ENCODE measurements at places on chromosomes 4 and X.
A peak's percentile ranks its signal among the peaks of the same experiment; 100 is the strongest.

- no peak for DNase-seq
Observed at GRCh38 chr4:37812713-37813112, 13.8 kb upstream of the PGM2 start.

- no peak for DNase-seq
Observed at GRCh38 chr4:12403175-12403574, 974.5 kb upstream of the HS3ST1 start.

- DNase-seq: peak; percentile 91
Observed at GRCh38 chr4:82428969-82429727, 1.1 kb downstream of the HNRNPDL start.

DNA sequence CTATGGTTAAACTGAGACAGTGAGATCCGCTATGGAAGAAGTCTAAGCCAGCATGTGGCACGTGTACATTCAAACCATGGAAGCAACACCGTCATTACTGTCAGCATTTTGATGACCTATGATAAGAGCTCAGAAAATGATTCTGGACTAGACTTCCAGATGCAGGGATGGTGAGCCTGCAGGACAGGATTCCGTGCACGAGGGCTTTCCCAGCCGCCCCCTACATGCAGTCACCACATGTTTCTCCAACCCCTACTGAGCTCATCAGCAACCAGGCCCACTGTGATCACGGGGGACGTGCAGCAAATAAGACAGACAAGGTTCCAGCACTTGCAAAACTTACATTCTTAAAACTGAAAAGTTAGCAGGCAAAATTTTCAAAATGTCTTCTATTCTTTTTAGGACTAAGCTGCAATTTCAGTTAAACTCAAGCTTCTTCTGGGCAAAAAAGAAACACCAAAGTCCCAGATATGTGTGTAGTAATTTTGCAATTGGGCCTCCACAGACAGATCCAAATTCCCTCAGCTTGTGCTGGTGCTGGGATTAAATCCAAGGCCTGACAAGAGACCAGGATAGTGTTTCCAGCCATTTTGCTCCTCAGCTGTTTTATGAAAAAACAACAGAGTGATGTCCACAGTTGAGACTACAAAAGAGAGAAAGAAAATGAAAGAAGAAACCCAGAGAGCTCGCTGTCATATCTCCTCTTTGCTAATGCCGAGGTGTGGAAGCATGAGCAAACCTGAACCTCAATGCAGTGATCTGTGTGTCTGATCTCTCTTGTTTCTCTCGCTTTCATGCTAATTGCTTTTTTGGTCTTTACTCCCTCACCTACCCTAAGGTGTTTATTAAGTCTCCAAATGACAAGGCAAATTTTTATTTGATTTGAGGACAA is 118.2 kb downstream of the AFAP1 start:
- DNase-seq: no peak

GRCh38 chr4:87224141-87224923 is 3.9 kb upstream of the KLHL8 start:
- DNase-seq: peak; percentile 53

DNA sequence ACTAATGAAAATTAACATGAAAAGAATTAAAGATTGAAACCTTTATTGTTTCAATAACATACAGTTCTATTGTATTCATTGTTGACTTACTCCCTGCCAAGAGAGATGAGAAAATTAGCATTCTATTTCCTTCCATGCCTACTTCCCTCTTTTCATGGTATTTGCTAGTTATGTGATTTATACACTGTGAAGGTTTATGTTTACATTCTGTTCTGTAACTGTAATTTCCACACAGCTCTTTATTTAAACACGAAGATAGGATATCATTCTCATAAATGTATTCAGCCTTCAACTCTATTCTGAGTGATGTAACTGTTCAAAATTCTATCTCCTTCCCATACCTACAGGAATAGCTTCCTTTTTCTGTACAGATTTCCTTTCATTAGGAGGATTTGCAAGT is 6.6 kb downstream of the CCDC110 start:
- DNase-seq: no peak

- DNase-seq: no peak
Observed at GRCh38 chrX:134174859-134175258, 62.1 kb upstream of the CCDC160 start.

GRCh38 chr4:139458999-139459398 is 5.1 kb downstream of the RAB33B start:
- DNase-seq: no peak

- no peak for DNase-seq
Observed at GRCh38 chrX:24487571-24487970, 22.5 kb downstream of the PDK3 start.

DNA sequence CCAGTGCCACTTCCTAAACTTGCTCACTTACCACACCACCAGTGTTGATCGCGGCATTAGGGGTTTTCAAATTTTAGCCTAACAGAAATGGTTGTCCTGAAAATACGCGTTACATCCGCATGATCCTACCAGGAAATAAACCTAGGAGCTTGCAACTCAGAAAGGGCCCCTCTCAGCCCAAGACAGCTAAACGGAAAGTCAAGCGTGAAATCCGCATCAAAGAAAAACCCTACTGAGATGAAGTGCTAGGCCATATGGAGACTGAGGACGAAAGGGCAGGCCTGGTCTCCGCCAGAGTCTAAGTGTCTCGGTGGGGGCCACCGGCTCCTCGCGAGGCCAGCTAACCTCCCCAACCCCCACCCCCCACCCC is 626 bp downstream of the YTHDC1 start:
- DNase-seq: peak; percentile 41

DNA sequence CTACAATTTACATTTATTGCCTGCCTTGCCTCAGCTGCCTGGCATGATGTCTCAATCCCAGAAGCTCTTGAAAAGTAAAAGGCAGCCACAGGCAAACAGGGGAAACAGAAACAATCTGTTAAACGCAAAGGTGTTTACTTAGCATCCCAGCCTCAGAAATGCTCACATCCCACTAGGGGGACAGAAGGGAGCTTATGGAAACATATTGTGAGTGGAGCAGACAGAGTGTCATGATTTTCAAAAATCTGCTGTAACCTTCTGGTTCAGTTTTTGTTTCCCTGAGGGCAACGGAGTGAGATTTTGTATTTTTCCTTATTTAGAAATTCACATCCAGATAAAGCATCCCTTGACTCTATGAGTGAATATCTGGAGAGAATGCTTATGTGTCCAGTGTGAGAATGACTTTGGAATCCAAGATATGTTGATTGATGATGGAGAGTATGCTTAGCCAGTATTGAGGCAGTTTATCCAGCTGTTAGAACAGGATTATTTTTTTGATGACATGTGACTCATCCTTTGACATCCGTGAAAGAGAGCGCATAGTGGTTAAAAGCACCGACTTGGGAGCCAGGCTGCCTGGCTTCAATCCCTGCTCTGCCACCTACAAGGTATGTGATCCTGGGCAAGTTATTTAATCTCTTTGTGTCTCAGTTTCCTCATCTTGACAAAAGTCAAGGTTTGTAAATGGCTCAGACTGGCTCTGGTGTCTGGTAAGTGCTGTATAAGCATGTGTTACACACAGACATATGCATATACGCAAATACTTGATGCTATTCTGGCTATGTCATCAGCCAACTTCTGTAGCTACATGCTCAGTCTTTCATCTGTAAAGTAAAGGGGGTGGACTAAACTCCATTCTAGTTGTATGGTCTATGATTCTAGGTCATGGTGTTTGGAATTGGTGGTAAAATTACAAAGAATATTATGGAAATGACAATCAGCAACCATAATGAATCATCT is 381.2 kb downstream of the RAPGEF2 start:
- DNase-seq: no peak

GRCh38 chrX:52507331-52507730 is 9.5 kb downstream of the XAGE1B start:
- DNase-seq: no peak

- DNase-seq: no peak
Observed at GRCh38 chrX:41108007-41108406, 22.8 kb downstream of the USP9X start.

DNA sequence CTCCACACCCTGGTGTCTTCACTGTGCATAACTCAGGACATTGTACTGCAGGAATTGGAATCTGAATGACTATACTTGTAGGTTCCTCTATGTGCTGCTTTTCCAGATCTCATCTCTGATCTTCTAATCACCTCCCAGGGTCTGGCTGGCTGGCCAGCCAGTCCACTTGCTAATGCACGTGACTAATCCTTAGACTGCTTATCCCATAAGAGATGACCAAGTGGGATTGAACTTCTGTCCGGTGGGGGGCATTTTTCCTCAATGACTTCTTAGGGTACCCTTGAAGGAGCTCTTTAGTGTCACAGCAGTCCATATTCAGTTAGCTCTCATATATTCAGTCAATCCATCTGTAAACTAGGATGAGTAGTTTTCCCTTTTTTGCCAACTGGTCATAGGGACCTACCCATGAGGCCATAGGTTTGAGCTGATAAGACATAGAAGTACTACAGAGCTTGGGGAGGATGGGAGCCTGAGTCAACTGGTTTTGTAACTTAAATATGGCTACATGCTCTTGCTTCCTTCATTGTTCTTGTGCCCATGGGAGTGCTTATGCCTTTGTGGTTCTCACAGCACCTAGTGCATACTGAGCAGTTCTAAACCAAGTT is 71.9 kb upstream of the WDR1 start:
- DNase-seq: no peak

GRCh38 chr4:40887764-40888131 is 138.0 kb downstream of the NSUN7 start:
- no peak for DNase-seq

GRCh38 chr4:51830156-51830720 is 12.7 kb upstream of the DCUN1D4 start:
- DNase-seq: no peak

DNA sequence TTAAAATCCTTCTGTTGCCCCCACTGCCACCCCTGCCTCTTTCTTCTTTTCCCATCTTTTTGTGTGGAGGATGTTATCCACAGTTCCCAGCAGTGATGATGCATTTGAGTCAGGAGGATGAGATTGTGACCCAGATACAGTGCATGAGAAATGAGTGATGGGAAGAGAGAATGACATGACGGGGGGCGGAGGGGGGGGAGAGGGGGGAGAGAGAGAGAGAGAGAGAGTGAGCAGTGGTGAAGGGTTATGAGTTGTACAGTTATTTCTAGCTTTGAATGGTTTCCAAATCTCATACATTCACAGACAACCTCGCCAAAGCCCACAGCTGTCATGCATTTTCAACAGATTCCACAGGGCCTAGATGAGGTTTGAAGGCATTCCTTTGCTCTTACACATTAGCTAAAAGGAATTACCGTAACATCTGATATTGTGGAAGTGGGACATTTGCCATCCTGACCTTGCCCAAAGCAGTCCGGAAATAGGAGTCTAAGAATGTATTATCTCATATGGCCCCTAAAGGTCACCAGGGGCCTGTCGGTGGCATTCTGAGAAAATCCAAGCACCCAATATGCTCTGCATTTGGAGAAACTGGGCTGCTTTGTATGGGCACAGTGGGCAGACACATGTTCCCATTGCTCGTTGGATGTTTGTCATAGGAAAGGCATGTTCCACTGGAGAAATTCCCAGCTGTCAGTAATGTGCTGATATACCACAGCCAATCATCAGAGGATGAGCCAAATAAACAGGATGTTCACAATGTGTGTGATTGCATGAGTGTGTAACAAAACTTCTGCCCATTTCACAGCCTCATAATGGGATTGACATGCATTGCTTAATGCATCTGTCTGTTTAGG is 435.8 kb downstream of the SPRY1 start:
- no peak for DNase-seq

DNA sequence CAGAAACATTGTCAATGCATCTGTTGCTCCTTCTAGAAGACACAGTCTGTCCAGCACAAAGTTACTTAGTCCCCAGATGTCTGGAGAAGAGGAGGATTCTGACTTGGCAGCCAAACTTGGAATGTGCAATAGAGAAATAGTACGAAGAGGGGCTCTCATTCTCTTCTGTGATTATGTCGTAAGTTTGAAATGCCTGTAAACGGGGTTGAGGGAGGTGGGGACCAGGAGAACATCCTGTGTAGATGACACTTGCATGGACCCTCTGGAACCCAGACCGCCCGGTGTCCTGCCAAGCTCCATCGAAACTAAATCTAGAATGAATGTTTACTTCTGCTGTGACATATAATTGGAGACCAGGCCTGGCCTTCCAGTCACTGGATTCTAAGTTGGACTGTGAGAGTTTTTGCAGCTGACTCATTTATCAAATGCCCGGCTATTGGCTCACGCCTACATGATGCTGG is 45.0 kb upstream of the MSANTD1 start:
- DNase-seq: no peak

DNA sequence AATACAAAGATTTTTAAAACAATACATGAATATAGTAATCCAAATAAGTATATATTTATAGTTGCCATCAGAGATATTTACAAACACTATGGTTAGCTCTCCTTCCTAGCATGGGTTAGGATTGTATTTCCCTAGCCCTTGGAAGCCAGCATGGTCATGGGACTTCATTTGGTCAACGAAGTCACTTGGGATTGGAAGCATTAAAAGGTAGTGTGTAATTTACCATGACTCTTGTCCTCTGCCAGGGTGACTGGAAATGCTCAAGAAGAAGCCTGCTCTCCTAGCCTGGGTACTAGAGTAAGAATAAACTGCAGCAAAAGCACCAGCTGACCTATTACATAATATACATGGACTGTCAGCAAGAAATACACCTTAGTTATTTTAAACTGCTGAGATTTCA is 102.9 kb downstream of the COL25A1 start:
- DNase-seq: no peak

DNA sequence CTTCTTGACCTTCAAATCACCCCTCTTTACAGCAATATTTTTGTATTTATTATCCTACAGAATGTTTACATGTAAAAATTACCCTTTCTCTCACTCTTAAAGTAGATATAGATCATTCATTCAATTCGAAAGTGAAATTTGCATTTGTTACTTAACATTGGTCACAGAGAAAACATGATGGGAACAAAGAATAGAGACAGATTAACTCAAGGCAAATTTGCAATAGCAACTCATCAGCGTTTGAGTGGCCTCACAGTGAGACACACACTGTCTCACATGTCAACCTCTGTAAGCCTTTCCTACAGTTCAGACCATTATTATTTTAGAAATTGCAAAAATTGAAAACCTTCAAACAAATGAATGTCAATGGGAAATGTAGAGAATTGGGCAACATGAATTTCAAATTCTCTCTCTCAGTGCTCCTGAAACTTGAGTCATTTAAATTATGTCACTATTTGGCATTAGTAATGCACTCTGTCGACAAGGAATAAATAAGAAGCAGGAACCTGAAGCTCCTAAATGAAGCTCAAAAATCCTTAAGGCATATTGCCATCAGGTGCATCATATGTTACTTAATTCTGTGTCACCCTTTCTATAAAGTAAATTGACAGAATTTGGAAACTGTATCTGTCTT is 148.3 kb upstream of the ANXA10 start:
- no peak for DNase-seq

GRCh38 chrX:43679778-43680177 is 23.7 kb downstream of the MAOA start:
- DNase-seq: no peak

DNA sequence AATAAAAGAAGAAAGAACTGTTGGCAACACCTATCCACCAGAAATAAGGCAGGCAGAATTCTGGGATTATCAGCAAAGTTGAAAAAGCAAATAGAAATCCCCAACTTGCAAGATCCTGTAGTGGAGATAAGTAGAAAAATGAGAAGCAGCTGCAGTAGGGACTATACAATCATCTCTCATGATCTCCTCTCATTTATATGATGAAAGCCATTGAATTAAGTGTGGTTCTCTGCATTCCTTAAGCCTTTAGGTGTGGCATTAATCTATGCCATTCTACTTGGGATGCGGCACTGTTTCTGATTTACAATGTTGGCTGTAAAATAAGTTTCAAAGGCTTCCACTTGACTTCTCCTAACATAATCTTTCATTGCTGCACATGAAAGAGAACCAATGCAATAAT is 869.8 kb downstream of the TRAM1L1 start:
- no peak for DNase-seq
